ENCODE measurements at places on chromosomes 16 and 17.

DNA sequence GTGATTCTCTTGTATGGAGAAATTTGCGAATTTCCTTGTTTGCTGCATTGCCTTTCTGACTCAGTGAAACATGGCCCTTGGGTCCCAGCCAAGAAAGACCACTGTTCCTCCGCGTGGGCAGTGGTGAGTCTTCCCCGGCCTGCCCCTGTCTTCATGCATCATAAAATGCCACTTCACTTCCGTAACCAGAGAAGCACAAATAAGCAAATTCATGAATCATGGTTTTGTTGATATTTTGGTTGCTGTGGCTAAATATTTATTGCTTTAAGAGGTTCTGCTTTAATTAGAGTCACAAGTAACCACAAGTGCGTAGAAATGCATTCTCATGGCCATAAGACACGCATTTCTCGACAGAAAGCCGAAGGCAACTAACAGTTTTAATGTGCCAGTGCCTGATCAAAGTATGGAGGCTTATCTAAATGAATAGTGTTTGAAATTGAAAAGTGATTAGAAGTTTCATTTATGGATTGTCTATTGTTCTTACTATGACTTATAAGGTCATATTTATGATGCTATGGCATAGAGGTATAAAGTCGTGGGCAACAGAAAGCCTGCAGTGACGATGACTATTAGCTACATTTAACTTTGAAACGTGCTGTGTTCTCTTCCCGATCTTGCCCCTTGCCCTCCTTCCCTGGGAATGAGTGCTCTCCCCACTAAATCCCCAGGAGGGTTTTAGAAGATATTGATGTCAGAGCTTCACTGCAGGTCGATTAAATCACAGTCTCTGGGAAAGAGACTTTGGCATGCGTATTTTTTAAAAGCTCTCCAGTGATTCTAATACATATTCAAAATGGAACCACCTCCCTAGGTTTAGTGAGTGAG is 76.0 kb downstream of the WIPI1 start:
- no peak for DNase-seq

- no peak for DNase-seq
These were observed 7.3 kb upstream of the METRNL start for GRCh38 chr17:83071966-83072562.

DNA sequence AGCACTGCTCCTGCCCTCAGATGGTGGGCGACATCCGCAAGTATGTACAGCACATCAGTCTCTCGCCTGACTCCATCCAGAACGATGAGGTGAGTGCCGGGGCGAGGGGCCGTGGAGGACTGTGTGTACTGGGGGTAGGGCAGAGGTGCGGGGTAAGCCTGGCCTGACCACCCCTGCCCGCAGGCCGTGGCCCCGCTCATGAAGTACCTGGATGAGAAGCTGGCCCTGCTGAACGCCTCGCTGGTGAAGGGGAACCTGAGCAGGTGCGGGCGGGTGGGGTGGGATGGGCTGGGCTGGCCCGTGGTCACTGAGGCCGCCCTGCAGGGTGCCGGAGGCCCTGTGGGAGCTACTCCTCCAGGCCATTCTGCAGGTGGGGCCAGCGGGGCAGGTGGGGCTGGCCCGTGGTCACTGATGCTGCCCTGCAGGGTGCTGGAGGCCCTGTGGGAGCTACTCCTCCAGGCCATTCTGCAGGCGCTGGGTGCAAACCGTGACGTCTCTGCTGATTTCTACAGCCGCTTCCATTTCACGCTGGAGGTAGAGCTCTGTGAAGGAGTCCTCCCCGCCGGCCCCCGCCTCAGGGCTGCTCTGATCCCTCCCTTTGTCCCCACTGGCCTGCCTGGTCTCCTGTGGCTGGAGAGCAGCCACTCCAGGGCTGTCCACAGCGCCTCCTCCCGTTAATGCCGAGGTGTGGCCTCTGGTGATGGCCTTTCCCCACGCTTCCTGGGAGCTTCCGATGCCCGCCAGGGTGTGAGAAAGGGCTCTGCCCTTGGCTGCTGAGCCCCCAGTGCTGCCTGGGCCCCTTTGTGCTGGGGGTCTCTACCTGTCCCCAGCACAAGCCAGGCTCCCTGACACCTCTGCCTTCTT is 5.0 kb downstream of the TSR3 start:
- DNase-seq = no peak

- DNase-seq = no peak
These were observed 60.2 kb upstream of the ZKSCAN2 start for GRCh38 chr16:25317732-25318316.

DNA sequence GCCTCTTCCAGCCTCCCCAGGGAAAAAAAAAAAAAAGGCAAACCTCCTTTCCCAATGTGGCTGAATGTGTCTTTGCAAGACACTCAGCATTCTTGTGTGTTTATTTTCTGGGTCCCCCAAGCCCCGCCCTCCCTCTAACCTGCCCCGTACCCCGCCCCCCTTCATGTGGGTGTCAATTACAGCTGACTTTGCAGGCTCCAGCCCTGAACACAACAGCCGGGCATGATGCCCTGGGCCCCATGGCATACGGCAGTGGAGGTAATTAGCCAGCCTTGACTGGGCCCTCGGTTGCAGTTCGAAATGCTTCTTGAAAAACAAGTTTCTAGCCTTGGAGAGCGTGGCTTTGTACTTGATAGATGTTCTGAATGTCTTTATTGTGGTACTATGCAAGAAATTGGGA is 354.7 kb upstream of the RBFOX1 start:
- DNase-seq = no peak

DNA sequence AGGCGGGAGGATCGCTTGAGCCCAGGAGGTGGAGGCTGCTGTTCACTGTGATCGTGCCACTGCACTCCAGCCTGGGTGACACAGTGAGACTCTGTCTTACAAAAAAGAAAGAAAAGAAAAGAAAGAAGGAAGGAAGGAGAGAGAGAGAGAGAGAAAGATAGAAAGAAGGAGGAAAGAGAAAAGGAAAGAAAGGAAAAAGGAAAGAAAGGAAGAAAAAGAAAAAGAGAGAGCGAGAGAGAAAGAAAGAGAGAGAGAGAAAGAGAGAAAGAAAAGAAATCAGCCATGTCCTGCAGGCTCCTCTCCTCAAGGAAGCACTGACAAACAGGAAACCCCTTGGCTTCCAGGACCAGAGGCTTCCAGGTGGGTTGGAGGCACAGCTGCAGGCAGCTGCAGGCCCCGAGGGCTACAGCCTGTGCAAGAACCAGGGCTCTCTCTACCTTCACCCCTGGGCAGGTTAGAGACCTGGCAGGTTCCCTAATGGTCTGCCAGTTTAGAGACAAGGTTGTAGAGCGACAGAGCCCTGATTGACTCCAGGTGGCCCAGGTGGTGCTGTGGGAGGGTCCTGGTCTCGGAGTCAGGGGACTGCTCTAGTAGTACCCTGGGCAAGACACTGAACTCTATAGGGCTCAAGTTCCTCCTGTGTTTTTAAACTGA is 53.8 kb downstream of the PECAM1 start:
- no peak for DNase-seq

GRCh38 chr16:57348327-57348726 is 10.3 kb upstream of the CCL22 start:
- no peak for DNase-seq

DNA sequence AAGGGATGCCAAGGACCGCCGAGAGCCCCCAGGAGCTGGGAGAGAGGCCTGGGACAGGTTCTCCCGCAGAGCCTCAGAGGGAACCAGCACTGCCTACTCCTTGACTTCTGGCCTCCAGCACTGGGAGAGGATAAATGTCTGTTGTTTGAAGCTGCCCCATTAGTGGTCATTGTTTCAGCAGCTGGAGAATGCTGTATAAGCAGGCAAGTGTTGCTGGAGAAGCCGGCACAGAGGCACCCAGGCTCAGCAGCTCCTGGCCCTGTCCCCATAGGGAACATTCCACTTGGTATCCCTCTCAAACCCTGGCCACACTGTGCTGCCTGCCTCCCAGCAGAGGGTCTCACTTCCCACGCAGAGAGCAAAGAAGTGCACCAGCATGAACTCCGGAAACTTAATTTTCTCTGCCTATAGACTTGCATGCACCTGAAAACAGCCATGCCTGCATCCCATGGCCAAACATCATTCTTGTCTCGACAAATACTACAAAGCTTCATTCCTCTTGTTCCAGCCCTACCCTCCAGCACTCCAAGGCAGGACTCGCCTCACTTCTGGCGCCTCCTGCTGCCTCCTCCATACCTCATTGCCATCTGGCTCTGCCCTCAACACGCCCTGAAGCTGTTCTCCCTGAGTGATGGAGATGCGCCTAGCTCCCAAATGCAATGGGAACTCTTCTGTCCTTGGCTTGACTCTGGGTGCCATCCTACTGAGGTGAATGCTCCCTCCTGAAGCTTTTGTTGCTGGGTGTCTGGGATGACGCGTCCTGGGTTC is 88.1 kb downstream of the DNAH17 start:
- DNase-seq = peak; percentile 11

Measured in NCI-H1417 (cell line).